Activated CD4-positive, alpha-beta T cell treated with anti-CD3 and anti-CD28 coated beads, Interleukin-2, amount 50 U/mL, for 4 hours (primary cell): ENCODE measurements at places on chromosomes 12 and 14.
A peak's percentile ranks its signal among the peaks of the same experiment; 100 is the strongest.

- no peak for DNase-seq
Measured at GRCh38 chr14:56846970-56847930, 37.0 kb upstream of the OTX2 start.

GRCh38 chr14:55715889-55716288, 135.9 kb downstream of the KTN1 start:
- DNase-seq: no peak

DNA sequence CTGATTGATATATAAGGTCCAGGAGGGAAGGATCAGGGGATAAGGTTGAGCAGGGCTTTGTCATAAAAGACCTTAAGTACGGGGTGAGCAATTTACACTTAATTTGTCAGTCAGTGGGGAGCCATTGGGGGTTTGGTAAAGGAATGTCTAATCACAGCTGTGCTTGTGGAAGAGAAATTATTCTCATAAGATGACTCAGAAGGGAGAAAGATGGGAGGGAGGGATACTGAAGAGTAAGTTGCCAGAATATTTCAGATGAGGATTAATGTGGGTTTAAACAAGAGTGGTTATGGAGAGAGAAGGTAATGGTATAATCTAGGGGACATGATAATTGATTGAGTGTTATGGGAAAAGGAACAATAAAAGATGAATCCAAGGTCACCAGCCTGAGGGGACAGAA, 500.1 kb upstream of the CCDC196 start:
- no peak for DNase-seq

- DNase-seq: peak; percentile 9
Measured at GRCh38 chr12:56836800-56837663, 73.9 kb downstream of the HSD17B6 start.

GRCh38 chr14:38727731-38728130, 375.3 kb downstream of the SEC23A start:
- no peak for DNase-seq

GRCh38 chr14:21024585-21025370, at the start of gene NDRG2:
Gene NDRG2, minus strand, starts transcription at chr14:21025061. Its CDS starts 1,746 bp downstream, at chr14:21023315.
- DNase-seq: peak; percentile 62

DNA sequence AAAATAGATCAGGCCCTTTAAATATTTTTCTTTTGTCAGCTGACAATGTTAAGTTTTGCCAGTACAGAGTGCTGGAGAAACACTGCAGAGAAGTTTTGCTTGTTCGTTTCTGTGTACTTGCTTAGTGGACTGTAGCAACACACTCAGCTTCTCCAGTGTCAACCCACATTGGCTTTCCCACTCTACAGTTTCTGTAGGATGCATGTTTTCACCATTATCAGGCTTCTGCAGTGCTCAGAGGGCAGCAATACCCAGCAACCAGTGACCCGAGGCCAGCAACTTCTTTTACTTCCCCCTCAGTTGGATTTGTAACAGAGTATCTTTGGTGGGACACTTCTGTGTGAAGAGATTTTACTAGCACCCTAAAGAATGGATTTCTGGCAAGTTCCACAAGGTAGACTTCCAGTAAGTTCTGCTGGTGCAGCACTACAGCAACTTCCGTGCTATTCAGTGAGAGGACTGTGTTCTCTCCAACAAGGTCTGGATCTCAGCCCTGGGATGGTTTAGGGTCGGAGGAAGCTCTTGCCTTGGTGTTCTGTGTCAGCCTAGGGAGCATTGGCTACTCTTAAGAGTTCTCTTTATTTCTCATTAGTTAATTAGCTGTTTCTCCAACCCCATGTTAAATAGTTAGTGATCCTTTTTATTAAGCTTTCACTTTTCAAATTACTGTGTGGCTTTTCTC, 70.4 kb downstream of the FUT8 start:
- DNase-seq: no peak

DNA sequence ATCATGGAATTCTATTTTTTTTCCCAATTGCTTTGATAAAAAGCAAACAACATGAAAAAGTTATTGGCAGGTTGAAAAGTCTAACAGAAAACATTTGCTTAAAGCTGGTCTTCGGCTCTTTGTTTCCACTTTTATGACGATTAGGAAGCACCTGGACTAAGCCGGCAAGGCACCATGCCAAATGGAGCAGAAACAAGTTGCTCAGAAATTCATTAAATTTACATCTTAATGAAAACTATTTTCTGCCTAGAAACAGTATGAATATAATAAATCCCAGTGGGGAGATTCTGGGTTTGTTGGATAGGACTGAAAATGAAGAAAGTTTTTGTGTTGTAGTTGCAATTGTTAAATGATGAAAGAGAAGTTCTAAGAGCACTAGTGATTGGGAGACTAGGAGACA, 51.4 kb upstream of the OR9K2 start:
- no peak for DNase-seq

GRCh38 chr14:60153991-60154390, 11.2 kb downstream of the DHRS7 start:
- no peak for DNase-seq

- DNase-seq: no peak
Measured at GRCh38 chr12:85445060-85445938, 165.3 kb downstream of the ALX1 start.
